ENCODE measurements at places on chromosomes 7 and 10.

DNA sequence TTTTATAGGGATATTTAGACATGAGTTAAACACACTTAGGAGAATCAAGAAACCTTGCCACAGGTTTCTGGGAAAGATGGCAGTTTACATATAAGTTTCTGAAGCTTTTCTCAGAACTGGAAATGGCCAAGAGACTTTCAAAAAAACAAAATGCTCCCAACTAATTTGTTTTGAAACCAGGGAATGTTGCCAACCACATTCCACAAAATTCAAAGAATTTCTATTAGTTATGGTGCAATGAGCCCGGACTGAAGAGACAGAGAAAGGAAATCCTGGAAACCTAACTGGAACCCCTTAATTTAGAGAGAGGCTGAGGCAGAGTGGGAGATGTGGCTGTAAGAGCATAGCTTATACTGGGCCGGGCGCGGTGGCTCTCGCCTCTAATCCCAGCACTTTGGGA, 128.5 kb downstream of the PTEN start:
- DNase-seq, result no peak

GRCh38 chr7:50147951-50148808, 55.1 kb upstream of the ZPBP start:
- DNase-seq, result no peak

GRCh38 chr7:101870361-101871062, 53.1 kb downstream of the CUX1 start:
- no peak for DNase-seq

DNA sequence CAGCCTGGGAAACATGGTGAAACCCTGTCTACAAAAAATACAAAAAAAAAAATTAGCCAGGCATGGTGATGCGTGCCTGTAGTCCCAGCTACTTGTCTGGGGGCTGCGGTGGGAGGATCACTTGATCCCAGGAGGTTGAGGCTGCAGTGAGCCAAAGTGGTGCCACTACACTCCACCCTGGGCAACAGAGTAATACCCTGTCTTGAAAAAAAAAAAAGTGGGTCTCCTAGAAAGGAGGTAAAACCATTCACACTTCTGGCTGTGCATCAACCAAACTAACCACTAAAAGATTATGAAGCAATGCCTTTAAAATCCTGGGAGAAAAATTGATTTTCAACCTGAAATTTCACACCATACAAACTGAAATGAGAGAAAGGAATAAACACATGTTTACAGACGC, 35.4 kb upstream of the C10orf71 start:
- DNase-seq, result no peak

DNA sequence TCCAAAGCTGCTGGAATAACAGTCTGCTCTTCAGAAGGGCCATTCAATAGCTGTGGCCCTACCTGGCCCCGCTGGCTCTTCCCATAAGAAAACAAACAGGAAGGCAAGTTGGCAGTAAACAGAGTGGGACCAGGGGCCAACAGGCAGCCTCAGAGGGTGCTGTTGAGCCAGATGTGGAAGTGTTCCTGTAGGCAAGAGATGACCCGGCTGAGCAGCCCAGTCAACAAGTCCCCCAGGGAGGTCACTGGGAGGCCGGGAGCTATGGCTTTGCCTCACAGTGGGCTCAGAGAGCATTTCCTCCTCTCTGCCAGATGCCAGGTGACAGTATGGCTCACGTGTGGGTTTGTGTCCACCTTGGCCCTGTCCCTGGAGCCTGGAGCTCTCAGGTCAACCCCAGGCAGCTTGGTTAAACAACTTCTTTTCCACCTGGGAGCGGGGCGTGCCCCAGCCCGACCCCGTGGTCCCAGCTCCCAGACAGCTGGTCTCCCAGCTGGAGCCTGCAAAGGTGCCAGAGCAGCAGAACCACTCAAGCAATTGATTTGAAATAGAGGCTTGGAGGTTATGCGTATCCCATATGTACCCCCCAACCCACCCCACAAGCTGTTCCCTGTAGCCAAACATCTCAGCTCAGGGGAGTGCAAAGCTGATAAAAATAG, 33.8 kb upstream of the LOXL4 start:
- DNase-seq, result no peak

DNA sequence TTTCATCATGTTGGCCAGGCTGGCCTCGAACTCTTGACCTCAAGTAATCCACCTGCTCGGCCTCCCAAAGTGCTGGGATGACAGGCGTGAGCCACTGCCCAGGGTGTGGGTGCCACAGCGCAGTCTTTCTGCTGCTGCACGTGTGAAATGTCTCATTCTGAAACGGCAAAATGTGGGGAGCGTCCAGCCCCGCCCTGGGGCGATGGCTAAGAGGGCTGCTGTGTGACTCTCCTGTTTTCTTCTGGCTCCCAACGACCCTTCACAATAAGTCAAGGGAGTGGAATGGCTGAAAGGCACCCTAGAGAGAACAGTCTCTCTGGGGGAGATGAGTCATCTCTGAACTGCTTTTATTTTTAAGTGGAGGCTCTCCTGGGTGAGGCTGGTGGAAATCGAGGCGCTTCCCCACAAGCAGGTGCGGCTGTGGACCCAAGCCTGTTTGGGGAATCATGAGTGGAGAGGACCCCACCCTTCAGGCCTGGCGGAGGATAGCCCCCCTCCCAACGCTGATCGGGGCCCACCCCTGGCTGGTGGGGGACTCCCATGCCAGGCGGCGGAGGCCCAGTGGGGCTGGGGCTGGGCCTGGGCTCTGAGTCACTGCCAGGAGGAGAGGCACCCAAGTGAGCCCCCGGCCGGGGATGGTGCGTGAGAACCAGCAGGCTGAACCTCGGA, 18.0 kb downstream of the ADAP1 start:
- DNase-seq, result no peak

DNA sequence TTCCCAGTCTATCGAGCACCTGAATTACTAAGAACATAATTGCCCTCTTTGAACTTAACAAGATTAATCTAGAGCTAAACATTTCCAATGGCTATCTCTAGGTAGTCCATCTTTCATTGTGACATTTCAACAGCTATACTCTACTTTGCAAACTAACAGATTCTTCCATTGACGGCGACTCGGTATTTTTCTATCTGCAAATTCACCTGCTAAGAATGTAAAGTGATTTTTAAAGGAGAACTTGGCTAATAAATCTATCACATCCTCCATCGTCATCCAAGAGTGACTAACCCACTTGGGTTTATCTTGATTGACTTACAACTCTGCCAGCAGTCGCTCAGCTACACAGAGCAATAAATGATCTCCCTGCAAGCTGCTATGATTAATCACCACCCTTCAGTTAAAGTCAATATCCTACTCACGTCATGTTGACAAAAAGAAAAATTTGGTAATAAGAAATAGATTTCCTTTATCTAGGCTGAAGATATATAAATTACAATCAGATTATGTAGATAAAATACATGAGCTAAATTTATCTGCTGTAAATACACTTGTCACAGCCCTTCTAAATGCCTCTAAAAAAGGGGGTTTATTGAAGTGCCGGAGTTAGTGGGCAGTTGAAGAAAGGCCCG, 99.5 kb downstream of the SFMBT2 start:
- DNase-seq, result no peak

DNA sequence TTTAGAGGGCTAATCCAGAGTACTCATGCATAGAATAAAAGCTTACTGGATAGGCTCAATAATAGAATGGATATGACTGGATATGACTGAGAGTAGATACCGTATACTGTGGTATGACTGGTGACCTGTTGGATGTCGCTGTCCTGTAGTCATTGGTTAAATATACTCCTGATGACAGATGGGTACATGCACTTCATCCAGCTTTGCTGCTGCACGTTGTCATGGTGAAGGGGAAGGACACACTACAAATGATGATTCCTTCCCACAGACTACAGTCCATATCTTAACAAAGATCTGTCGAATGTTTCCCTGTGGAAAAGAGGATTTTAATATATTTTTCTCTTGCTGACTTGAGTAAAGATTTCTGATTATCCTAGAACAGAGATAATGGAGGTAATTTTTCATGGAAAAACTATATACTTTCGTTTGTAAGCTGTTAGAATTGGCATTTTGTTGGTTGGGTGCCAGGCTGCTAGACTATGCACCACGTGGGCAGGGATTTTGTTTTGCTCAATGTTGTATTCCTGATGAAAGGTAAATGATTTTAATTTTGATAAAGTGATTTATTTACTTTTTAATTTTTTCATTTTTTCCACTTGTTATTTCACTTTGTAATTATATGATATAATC, 97.3 kb downstream of the PPP1R9A start:
- DNase-seq, result no peak

DNA sequence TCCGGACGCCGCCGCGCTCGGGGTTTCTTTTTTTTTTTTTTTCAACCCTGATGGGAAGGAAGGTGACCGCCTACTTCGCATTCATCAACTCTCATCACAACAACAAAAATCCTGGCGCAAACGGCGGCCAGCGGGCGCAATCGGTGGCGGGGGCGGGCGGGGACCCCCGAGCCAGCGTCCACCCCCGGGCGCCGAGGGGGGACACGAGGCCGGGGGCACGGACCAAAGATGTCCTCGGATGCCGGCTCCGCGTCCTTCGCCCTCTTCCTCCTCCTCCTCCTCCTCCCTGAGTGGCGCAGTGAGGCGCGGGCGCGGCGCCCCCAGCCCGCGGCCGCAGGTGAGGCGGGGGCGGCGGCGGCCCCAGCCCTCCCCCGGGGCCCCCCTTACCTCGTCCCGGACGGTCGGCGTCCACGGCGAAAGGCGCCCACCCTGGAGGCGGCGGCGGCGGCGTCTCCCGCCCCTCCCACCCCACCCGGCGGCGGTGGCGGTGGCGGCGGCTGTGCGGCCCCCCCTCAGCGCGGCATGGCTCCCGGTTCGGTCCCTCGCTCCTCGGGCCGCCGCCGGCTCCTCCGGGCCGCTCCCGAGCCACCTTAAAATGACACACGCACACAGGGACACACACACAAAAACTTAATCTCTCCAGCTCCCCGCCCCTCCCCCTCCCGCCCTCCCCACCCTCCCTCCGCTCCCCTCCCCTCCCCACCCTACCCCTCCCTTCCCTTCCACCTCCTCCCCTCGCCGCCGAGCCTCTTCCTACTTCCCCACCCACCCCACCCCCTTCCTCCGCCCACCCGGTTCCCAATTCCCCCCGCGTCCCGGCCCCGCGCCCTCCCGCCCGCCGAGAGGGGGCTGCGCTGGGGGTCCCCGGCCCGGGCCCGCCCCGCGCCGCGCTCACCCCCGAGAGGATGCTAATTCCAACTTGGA, at the start of gene CTBP2:
Gene CTBP2 (minus strand): TSS at position 632 of the 924 bp plus-strand sequence.
- DNase-seq, result no peak

GRCh38 chr10:88424881-88425280, 158.2 kb downstream of the RNLS start:
- no peak for DNase-seq

DNA sequence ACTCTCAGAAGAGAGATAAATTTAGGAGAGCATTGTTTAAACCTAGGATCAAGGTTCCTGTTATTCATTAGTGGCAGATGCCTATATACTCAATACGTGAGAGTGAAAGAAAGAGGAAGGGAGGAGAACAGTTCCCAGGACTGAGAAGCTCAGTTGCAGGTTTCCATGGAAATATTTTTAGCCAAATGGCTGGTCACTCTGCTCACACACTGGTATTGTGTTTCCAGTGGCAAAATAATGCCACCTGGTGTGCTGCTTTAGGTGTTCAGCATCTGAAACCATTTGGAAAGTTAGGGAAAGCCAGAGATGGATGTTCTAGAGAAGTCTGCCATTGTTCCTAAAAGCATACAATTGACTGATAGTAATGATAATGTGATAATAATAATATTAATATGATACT, 827.7 kb downstream of the SORCS3 start:
- DNase-seq, result no peak
